ENCODE measurements at places on chromosomes 6 and 20.

- DNase-seq: no peak
Measured at GRCh38 chr20:51597389-51598231, 55.1 kb upstream of the NFATC2 start.

DNA sequence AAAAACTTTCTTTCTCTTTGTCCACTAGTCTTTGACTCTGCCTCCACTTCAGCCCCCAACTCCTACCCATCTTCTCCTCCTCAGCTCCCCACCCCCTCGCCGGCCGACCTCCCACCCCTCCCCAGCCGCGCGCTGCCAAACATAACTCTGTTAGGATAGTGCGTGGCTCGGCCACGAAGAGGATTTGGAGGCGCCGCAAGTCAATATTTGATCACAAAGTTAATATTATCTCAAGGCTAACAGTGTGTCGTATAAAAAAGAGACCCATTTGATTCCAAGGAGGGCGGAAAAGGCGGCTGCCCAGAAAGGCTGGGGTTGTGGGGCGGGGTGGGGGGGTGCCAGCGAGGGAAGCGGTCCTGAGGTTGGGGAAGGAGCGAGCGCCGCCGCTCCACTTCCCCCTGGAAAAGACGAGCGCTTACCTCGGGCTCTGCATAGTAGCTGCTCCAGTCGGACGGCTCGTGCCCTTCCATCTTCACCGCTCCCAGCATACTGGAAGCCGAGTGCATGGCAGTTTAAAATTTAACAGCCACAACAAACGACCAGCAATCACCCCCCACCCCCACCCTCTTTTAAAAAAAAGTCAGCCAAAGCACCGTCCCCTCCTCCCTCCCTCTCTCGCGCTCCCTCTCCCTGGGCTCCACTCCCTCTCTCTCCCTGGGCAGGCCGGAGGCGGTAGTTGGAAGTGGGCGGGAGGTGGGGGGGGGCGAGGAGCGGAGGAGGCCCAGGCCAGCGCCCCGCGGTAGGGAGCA lies 425 bp downstream of the FOXA2 start:
- DNase-seq: no peak

- DNase-seq: peak; percentile 40
Measured at GRCh38 chr6:63807056-63807455, 171.5 kb downstream of the PHF3 start.

- no peak for DNase-seq
Measured at GRCh38 chr6:170282512-170283158, 8.2 kb downstream of the DLL1 start.

DNA sequence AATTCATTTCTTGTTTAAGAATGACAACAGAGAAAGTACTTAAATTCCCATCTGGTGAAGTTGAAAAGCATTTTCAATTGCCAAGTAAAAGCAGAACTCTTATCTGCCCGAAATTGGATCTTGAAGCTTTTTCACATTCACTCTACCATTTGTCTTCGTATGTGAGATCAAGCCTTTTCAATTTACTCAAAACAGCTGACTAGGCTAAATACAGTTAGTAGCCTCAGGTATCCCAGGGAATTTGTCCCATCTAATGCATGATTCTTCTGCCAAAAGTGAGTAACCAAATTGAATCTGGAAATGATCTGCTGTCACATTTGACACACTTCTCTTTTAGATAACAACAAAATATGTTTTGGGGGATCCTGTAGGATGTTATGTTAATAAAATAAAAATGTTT lies 596.8 kb upstream of the HS3ST5 start:
- DNase-seq: no peak

DNA sequence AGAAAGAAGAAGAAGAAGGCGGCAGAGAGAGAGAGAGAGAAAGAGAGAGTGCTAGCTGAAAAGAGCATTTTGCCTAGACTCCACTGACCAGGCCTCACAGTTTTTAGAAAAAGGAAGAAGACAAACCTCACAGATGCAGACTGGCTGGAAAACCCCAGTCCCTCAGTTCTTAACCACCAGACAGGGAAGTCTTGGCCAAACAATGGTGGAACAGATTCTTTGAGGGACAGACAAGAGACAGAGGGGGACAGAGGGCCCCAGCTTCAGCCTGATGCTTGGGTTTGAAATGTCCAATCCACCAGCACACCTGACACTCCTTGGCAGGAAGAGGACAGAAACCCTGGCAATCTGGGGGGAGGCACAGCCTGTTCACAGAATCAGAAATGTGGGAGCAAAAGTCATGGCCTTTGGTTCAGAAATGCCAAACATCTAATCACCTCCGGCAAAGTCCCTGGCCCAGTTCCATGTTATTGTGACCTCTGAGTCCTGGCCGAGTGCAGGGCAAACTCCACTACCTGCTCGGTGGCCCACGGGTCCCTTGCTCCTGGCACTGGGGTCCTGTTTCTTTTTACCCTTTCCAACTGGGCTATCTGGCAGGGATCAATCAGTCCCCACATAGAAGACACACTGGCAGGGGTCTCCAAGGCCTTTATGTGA lies 235.2 kb downstream of the LY86 start:
- no peak for DNase-seq

GRCh38 chr6:141445928-141446628 lies 686.6 kb upstream of the GJE1 start:
- no peak for DNase-seq

DNA sequence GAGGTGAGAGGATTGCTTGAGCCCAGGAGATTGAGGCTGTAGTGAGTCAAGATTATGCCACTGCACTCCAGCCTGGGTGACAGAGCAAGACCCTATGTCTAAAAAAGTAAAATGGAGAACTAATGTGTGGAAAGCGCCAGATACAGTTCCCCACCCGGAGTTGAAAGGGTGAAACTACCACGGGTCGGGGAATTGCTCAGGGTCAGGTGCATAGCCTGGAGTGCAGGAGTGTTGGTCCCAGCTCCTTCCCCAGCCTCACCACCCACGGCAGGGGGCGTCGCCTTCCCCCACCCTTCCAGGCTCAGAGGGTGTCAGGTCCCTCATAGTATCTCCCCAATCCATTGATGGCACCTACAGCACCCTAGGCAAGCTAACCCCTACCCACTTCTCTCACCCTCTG lies 26.1 kb downstream of the C20orf203 start:
- DNase-seq: no peak
